ENCODE measurements at places on chromosomes 2 and 18.

- DNase-seq: no peak
These were observed 103.4 kb upstream of the MEX3C start for GRCh38 chr18:51300912-51301311.

DNA sequence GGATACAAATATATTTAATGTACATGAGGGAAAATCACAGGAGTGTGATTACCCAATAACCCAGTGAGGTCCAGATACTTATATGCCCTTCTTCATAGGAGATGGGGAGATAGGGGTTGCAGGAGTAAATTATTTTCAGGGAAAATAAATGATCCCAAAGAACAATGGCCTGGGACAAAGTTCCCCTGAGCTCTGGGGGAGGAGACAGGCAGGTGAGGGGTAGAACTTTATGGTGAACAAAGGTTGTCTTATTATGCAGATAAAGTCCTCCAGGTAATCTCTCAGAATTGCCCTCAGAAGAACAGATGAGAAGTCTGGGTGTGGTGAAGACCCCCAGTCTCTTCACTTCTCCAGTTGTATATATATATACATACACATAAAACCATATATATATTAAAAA lies 22.1 kb upstream of the RMDN2 start:
- DNase-seq: no peak

- peak; percentile 6 for DNase-seq
These were observed 1317.7 kb upstream of the ACVR2A start for GRCh38 chr2:146527166-146527565.

- DNase-seq: no peak
These were observed 186.3 kb downstream of the MYCN start for GRCh38 chr2:16126517-16127275.

DNA sequence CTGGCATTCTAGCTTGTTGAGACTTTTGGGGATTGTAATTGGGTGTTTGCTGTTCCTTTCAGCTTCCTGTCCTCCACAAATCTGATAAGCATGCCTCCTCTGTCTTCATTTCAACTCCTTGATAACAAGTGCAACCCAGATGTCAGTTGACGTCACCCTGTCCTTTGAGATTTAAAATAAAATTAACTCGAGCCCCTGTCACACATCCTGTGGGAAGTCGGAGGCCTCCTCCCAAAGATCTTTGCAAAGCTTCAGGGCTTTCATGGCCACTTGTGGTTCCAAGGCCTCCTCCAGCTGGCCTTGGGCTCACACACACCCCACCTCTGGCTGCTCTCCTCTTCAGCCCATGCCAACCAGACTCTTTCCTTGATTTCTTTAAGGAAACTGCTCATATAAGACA lies 69.9 kb upstream of the ITGA6 start:
- DNase-seq: no peak

- no peak for DNase-seq
These were observed 377.4 kb upstream of the ACVR2A start for GRCh38 chr2:147467441-147467840.

GRCh38 chr18:63487676-63488075 lies 10.9 kb downstream of the SERPINB5 start:
- DNase-seq: no peak

DNA sequence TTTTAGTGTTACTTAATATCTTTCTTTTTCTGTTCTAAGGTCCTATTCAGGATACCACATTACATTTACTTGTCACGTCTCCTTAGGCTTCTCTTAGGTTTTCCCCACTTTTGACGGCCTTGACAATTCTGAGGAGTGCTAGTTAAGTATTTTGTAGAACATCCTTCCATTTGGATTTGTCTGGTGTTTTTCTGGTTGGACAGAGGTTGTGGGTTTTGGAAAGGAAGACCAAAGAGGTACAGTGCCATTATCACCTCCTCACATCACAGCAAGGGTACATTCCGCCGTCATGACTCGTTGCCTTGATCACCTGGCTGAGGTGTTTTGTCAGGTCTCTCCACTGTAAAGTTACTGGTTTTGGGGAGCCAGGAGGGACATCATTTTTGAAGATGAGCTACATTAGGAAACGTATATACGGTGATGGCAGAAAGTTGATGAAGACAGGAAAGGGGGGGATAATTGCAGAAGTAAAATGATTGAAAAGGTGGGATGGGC lies 88.4 kb upstream of the TMEM247 start:
- DNase-seq: no peak

DNA sequence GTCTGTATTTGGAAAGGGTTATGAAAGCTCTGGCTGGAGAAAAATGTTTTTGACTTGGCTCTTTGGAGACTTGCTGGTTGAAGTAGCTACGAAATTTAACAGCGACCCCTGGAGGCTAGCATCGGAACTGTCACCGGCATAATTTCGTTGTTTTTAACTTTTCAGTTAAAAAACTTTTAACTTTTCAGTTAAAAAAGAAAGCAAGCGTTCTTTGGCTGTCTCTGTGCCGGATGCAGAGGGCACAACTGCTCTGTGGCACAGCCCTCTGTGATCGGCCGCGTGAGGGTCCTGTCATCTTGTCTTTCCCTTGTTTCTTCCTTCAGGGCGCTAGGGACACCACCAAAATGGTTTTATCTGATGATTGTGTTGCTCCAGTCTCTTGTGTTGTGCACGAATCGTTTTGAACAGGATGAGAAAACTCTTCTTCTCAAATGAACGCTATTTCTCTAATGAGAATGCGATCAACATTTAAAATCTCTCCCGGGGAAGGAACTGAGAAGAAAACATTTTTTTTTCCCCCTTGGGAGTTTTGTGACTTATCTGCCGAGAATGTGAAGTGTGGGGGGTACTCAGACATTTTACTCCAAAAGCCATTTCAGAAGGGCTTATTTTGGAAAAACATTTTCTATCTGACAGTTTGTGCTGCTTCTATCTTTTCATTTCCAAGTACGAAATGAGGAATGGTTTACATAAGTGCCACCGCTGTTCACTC lies 57.1 kb downstream of the ADCYAP1 start:
- peak; percentile 12 for DNase-seq
